ENCODE measurements at places on chromosomes 6 and 20.
A peak's percentile ranks its signal among the peaks of the same experiment; 100 is the strongest.

DNA sequence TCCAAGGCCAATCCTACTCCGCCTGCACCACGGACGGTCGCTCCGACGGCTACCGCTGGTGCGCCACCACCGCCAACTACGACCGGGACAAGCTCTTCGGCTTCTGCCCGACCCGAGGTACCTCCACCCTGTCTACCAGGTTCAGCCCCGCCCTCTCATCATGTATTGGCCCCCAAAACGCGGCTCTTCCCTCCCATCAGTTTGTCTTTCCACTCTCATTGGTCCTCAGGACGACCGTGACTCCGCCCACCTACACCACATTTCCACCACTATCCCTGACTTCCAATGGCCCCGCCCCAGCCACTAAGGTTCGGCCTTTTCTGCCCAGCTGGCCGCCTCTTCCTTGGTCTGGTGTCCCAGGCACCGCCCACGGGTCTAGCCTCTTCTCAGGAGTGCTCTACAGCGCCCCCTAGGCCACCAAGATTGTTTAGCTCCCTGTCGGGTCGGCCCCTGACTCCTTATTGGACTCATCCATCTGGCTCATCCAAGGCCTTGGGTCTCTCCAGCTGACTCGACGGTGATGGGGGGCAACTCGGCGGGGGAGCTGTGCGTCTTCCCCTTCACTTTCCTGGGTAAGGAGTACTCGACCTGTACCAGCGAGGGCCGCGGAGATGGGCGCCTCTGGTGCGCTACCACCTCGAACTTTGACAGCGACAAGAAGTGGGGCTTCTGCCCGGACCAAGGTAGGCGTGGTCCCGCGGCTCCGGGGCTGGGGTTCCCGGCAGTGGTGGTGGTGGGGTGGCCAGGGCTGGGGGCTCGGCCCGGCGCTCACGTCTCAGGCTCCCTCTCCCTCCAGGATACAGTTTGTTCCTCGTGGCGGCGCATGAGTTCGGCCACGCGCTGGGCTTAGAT is 3.1 kb downstream of the MMP9 start:
- no peak for DNase-seq

DNA sequence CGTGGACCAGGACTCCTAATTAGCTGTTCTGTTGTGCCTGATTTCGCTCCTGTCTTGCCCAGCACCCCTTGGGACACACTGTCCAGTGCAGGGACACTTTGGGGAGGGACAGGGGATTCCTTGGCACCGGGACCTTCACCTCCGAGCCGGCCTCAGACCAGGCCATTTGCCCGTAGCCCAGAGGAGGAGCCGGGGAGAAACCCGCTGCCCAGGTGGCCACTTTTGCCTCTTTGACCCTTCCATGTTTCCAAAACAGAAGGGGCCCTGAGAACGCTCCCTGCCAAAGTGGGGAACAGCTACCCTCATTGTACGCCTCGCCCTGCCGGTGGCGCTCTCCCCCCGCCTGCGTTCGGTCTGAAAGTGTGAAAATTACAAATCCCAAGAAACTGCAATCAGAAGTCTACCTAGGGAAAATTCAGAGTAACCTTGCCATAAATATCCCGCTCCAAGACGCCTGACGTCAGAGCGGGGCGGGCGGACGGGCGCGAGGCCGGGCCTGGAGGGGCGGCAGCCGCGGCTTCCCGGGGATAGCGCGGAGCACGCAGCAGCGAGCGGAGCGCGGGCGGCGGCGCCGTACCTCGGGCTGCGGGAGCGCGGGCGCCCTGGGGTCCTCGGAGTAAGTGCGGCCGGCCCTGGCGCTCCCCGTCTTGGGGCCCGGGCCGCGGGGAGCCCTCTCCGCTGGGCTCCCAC is at the start of gene DAAM2:
Gene DAAM2, plus strand, starts transcription at position 527 of the 690 bp plus-strand sequence. CDS start 63,927 bp downstream, outside the sequence.
- DNase-seq: no peak

GRCh38 chr6:166615059-166615770 is 11.8 kb downstream of the RPS6KA2 start:
- no peak for DNase-seq

DNA sequence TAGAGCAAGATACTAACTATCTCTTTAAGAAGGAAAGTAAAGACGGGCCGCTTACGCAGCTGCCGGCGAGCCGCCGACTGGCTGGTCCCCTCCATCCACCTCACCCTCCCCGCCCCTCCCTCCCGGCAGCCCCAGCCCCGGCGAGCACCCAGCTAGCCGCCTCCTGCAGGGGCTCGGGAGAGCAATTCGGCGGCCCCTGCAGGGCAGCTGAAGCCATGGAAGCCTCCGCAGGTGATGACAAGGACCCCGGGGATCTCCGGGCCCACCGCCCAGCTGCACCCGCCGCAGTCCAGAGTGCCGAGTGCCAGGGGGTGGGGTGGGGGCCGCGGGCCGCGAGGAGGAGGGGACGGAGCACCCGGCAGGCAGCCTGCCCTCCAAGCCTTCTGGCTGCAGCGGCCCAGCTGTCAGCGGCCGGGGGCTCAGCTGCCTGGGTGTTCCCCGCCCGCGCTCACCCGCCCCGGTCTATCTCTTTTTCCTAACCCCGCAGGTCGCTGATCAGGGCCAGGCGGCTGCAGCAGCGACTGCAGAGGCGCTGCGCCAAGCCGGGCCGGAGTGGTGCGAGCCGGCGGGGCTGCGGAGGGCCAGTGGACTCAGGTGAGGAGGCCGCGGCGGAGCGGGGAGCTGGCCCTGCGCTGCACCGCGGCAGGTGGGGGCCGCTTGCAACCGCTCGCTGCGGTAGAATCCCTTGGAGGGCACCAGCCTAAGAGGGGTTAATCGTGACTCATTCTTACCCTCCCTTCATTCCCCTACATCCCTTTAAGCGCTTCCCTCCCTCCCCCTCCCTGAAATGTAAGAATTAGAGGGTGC is at the start of gene SNPH:
Gene SNPH, plus strand, starts transcription at position 128 of the 807 bp plus-strand sequence. CDS start 29,946 bp downstream, outside the sequence.
- DNase-seq: peak; percentile 18

- DNase-seq: no peak
Observed at GRCh38 chr20:25453035-25453810, 45.8 kb downstream of the GINS1 start.

GRCh38 chr6:13074415-13075140 is 253.8 kb downstream of the TBC1D7 start:
- DNase-seq: no peak

DNA sequence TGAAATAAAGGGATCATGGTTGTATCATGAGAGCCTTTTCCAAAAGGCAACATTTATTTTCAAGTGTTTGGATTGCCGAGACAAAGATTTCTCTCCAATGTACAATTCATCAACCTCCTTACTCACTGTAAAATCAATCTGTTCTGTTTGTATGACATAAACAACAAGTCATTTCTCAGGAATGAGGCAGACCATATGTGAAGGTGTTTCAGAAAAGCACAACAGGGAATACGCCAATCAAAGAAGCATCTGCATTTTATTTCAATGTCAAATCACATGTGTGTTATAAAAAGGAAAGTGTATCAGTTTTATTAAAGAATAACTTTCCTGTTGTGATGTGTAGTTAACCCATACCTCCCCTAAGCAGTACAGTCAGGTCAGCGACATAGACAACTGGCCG is 653.7 kb downstream of the TFAP2A start:
- no peak for DNase-seq
